ENCODE measurements at places on chromosomes 2 and 18.

DNA sequence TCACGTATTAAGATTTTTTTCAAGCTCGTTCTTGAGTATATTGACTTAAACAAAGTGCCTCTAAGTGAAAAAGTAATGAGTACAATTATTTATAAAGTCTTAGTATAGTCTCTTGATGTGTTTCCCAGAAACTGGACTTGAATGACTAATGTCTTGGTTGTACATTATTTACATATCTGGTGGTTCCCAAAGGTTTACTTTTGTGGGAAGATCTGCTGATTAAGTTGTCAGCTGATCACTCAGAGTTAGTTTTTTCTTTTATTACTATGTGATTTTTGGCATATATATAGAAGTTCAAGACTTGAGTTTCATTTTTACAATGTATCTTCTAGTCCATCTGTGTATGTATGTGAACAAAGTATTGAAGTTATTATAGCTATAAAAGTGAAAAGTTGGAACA, 29.5 kb downstream of the RNF144A start:
- DNase-seq: peak; percentile 35

GRCh38 chr2:147603876-147604275, 241.0 kb upstream of the ACVR2A start:
- no peak for DNase-seq

- DNase-seq: no peak
Observed at GRCh38 chr2:35997488-35997887, 358.1 kb upstream of the CRIM1 start.

DNA sequence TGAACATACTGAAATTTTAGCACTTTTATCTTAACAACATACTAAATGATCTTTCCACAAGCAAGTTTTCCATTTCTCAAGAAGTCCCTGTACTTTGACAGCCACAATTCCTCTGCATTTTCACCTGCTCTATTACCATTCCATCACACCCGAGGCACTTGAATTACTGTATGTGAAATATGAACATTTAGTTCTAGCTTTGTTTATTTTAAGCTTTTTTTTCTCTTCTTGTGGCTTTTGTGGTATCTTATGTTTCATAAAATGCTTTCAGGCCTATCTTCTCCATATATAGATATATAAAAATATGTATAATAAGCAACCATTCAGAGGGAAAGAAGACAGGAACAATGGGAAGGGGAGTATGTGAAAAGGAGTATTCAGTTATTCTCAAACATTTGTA, 693.9 kb downstream of the SATB2 start:
- DNase-seq: no peak

- DNase-seq: no peak
Observed at GRCh38 chr18:44937960-44938719, 257.5 kb downstream of the SETBP1 start.

- DNase-seq: no peak
Observed at GRCh38 chr2:67631483-67631882, 234.3 kb downstream of the ETAA1 start.

All from Panc1 (cell line).